ENCODE measurements at places on chromosomes 11 and 22.

- no peaks in the 10 kb centered on the region for H3K36me3 ChIP-seq
- DNase-seq = peak; percentile 13
- no peak overlapping the region for H3K4me3 ChIP-seq
- peaks cover under 1% of the 10 kb centered on the region for H3K4me1 ChIP-seq
These were observed 6.3 kb downstream of the SHANK3 start for GRCh38 chr22:50678651-50679521.

- no peak for DNase-seq
- H3K4me3 ChIP-seq = no peak overlapping the region
- no peaks in the 10 kb centered on the region for H3K4me1 ChIP-seq
These were observed 103.0 kb upstream of the CD44 start for GRCh38 chr11:35035894-35036408.

- no peaks in the 10 kb centered on the region for H3K27me3 ChIP-seq
- no peak overlapping the region for H3K4me3 ChIP-seq
- no peaks in the 10 kb centered on the region for H3K4me1 ChIP-seq
- no peak for DNase-seq
These were observed 35.7 kb downstream of the CD44 start for GRCh38 chr11:35174666-35175065.

GRCh38 chr11:15897211-15897960 is 459.0 kb downstream of the SOX6 start:
- no peak overlapping the region for H3K27ac ChIP-seq
- H3K36me3 ChIP-seq = no peaks in the 10 kb centered on the region
- no peaks in the 10 kb centered on the region for H3K4me1 ChIP-seq

DNA sequence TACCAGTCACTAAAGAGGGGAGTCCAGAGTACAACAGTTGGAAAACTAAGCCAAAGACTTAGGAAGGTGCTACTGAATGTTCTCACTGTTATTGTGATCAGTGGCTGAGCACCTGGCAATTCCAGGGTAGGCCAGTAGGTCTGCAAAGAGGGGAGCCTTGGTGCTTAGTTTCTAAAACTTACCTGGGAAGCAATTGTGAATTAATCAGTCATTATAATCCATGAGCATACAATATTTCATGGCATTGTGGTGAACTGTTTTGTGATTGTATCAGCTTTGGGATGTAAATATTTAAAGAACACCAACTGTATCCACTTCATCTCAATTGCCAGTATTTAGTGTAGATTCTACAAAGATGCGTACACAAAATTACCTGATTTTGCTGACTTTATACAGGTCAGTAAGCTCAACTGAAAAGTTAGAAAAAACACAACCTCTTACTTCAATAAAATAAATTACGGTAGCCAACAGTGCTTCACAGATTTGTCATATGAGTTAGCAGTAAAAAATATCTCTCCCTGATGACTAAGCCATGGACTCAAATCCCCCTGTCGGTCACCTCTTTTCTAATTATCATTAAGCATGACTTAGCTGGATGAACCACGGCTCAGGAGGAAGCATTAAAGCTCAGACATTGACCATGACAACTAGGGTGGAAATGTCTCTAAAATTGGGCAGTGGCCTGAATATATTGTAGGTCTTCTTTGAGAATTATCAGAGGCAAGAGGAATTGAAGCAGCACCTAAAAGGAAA is 30.8 kb upstream of the SORL1 start:
- H3K27me3 ChIP-seq = no peaks in the 10 kb centered on the region
- DNase-seq = no peak
- H3K4me1 ChIP-seq = peaks cover 15% of the 10 kb centered on the region
- no peak overlapping the region for H3K4me3 ChIP-seq
- H3K27ac ChIP-seq = no peak overlapping the region
- H3K36me3 ChIP-seq = no peaks in the 10 kb centered on the region

GRCh38 chr11:69088676-69089146 is 40.0 kb downstream of the TPCN2 start:
- H3K27ac ChIP-seq = no peak overlapping the region
- no peaks in the 10 kb centered on the region for H3K36me3 ChIP-seq
- H3K4me3 ChIP-seq = no peak overlapping the region
- no peaks in the 10 kb centered on the region for H3K4me1 ChIP-seq

DNA sequence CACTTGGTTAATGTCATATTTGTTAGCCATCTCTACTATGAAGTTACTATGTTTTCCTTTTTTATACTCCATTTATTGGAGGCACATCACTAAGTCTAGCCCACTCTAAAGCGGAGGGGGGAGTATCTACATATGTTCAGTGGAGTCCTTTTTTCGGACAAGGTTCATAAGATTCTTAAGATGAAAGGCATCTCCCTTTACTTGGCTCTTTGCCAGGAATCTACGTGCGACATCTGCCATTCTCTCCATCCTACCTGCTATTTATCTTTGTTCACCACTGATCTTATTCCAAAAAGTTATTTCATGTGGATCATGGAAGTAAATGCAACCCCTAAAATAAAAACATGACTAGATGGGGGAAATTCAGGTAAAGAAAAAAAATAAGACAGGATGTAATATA is 77.4 kb upstream of the YWHAH start:
- no peak for DNase-seq
- H3K4me1 ChIP-seq = no peaks in the 10 kb centered on the region
- no peak overlapping the region for H3K27ac ChIP-seq

- peaks cover 6% of the 10 kb centered on the region for H3K4me1 ChIP-seq
- no peak overlapping the region for H3K27ac ChIP-seq
- DNase-seq = no peak
- H3K4me3 ChIP-seq = no peak overlapping the region
- no peaks in the 10 kb centered on the region for H3K27me3 ChIP-seq
- H3K36me3 ChIP-seq = no peaks in the 10 kb centered on the region
These were observed 48.9 kb downstream of the CDPF1 start for GRCh38 chr22:46201059-46201757.

GRCh38 chr22:19661156-19661555 is 53.1 kb upstream of the SEPTIN5 start:
- no peak overlapping the region for H3K27ac ChIP-seq
- DNase-seq = no peak
- H3K4me3 ChIP-seq = no peak overlapping the region
- peaks cover 8% of the 10 kb centered on the region for H3K4me1 ChIP-seq

DNA sequence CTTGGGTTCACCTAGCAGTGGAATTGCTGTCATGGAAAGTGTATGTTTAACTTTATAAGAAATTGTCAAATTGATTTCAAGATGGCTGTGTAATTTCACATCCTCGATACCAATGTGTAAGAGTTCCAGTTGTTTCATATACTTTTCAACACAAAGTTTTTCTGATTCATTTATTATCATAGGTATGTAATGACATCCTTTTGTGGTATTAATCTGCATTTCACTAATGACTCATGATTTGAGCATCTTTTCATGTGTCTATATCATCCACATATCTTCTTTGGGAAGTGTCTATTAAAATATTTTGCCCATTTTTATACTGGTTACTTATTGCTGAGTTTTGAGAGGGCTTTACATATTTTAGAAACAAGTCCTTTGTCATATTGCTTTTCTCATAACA is 17.0 kb upstream of the GLYATL1B start:
- no peaks in the 10 kb centered on the region for H3K36me3 ChIP-seq
- no peak overlapping the region for H3K4me3 ChIP-seq
- H3K27me3 ChIP-seq = no peaks in the 10 kb centered on the region
- H3K27ac ChIP-seq = no peak overlapping the region
- no peaks in the 10 kb centered on the region for H3K4me1 ChIP-seq

DNA sequence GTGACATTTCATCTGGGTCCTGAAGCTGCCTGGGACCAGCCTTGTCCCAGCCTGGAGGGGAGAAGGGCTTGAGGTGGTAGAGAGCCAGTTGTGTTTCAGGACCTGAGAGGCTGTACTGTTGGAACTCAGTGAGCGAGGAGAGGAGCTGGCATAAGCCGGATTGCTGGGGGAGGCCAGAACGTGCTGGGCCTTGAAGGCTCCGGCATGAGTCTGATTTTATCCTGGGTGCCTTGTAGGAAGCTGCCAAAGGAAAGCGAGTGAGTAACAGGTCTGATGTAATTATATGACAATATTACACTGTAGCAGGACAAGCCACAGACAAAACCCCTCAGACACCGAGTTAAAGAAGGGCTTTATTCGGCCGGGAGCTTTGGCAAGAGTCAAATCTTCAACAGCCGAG is 17.2 kb downstream of the AP2A2 start:
- DNase-seq = peak; percentile 60
- H3K27me3 ChIP-seq = no peaks in the 10 kb centered on the region
- H3K36me3 ChIP-seq = no peaks in the 10 kb centered on the region
- no peak overlapping the region for H3K4me3 ChIP-seq

GRCh38 chr11:61327669-61328071 is 5.2 kb downstream of the DDB1 start:
- peaks cover 17% of the 10 kb centered on the region for H3K4me1 ChIP-seq
- H3K36me3 ChIP-seq = no peaks in the 10 kb centered on the region
- no peaks in the 10 kb centered on the region for H3K27me3 ChIP-seq

GRCh38 chr11:130315354-130315970 is 745 bp upstream of the ZBTB44 start:
- peak; percentile 38 for DNase-seq
- peaks cover 23% of the 10 kb centered on the region for H3K4me1 ChIP-seq
- peak overlapping the region; percentile 93 for H3K27ac ChIP-seq
- H3K4me3 ChIP-seq = peak overlapping the region; percentile 77
- no peaks in the 10 kb centered on the region for H3K27me3 ChIP-seq

DNA sequence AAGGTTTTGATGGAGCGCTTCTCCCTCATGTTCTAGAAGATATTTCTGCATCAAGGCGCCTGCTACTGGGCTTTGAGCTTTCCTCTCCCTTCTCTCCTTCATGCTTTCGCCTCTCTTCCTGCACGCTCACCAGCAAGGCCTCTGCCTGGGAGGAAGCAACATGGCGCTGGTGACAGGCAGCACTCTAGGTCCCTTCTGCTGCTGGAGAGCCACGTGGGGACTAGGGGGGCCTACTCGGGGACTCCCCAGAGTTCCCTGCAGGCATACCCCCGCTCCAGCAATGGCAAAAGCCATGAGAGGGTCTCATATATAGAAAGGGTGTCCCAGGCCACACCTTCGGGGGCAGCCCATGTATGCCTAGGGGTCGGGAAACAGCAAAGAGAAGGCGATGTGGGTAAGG is 49.7 kb downstream of the GRIK4 start:
- peaks cover 16% of the 10 kb centered on the region for H3K4me1 ChIP-seq
- H3K27me3 ChIP-seq = no peaks in the 10 kb centered on the region
- DNase-seq = no peak
- H3K27ac ChIP-seq = no peak overlapping the region
- no peak overlapping the region for H3K4me3 ChIP-seq
- no peaks in the 10 kb centered on the region for H3K36me3 ChIP-seq

- H3K27me3 ChIP-seq = no peaks in the 10 kb centered on the region
- H3K27ac ChIP-seq = no peak overlapping the region
- H3K4me3 ChIP-seq = no peak overlapping the region
- DNase-seq = no peak
These were observed 7.9 kb upstream of the SLC37A2 start for GRCh38 chr11:125055107-125055715.

DNA sequence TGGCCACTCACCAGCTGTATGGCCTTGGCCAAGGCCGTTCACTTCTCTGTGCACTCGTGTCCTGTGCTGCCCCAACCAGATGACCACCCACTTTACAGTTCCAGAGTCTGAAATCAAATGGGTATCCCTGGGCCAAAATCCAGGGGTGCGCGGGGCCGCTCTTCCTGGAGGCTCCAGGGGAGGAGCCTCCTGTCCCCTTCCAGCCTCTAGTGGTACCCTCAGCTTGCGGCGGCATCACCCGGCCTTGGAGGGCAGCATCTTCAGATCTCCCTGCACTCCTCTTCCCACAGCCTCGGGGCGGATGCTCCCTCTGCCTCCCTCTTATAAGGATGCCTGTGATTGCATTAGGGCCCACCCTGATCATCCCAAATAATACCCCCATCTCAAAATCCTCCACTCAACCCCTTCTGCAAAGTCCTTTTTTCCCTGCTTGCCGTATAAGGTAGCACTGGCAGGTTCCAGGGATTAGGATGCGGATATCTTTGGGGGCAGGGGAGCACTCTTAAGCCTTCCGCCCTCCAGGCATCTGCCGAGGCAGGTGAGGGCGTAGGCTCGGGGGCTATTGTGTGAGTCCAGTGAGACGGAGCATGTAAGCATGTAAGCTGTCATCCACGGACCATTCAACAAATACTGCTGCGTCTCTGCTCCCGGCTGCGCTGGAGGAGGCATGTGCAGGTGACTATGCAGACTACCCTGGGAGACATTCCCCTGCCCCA is 24.4 kb upstream of the SHISAL1 start:
- no peak for DNase-seq
- H3K27ac ChIP-seq = no peak overlapping the region
- H3K27me3 ChIP-seq = no peaks in the 10 kb centered on the region
- no peaks in the 10 kb centered on the region for H3K36me3 ChIP-seq
- no peak overlapping the region for H3K4me3 ChIP-seq
- no peaks in the 10 kb centered on the region for H3K4me1 ChIP-seq

DNA sequence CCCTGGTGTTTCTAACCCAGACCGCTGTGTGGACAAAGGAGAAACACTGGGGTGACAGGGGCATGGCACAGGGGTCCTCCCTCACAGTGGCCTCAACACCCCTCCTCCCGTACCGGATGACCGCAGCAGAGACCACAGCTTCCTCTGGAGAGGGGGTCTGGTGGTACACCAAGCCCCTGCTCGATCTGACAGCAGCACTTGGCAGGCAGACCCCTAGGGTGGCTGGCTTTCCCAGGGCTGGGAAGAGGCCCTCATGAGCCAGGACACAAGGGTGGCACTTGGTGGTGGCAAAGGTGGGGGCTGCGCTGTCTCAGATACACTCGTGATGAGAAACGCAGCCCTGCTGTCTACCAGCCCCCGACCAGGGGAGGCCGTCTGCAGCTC is 38.7 kb downstream of the DUSP8 start:
- DNase-seq = no peak
- H3K4me3 ChIP-seq = no peak overlapping the region
- H3K4me1 ChIP-seq = peaks cover 4% of the 10 kb centered on the region
- no peaks in the 10 kb centered on the region for H3K36me3 ChIP-seq
- H3K27me3 ChIP-seq = no peaks in the 10 kb centered on the region

- no peaks in the 10 kb centered on the region for H3K27me3 ChIP-seq
- H3K4me1 ChIP-seq = no peaks in the 10 kb centered on the region
- H3K36me3 ChIP-seq = no peaks in the 10 kb centered on the region
- no peak for DNase-seq
- H3K27ac ChIP-seq = no peak overlapping the region
- H3K4me3 ChIP-seq = no peak overlapping the region
These were observed 17.9 kb upstream of the TPH1 start for GRCh38 chr11:18063862-18064434.

DNA sequence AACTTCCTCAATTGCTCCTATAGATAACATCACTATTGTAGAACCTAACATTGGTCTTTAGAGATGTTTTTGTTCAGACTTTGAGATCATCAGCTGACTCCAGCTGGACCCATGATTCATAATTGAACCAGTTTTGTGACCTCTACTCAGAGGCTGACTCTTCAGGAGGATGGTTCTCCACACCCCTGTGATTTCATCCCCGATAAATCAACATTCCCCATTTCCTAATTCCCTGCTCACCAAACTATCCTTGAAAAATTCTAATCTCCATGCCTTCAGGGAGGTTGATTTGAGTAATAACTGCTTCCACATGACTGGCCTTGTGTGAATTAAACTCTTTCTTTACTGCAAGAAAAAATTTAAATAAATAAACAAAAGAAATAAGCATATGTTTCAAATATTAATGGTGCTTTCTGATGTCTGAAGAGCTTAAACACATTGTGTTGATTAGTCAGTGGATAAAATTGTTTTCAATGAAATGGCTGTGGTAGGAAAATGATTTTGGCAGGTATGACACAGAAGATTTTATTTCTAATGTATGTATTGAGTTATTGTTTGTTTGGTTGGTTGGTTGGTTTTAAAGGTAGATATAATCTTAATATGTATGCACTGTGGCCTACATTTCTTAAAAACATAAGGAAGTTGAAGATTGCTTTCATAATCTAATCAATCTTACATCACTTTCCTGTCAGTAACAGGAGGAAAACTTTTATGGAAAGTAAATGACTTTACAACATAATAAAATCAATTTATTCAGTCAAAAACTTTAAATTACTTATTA is 427.9 kb upstream of the CCDC179 start:
- no peaks in the 10 kb centered on the region for H3K27me3 ChIP-seq
